ENCODE measurements at places on chromosomes 11 and 22.

- no peak for DNase-seq
These were observed 10.2 kb upstream of the SF1 start for GRCh38 chr11:64788321-64789215.

- DNase-seq = no peak
These were observed at the start of the genes COMT and TXNRD2 for GRCh38 chr22:19941365-19942082. COMT (plus strand) TSS chr22:19941772; CDS start chr22:19962527, 20,755 bp downstream. TXNRD2 (minus strand) TSS chr22:19941818; CDS start chr22:19941803, 15 bp downstream.

DNA sequence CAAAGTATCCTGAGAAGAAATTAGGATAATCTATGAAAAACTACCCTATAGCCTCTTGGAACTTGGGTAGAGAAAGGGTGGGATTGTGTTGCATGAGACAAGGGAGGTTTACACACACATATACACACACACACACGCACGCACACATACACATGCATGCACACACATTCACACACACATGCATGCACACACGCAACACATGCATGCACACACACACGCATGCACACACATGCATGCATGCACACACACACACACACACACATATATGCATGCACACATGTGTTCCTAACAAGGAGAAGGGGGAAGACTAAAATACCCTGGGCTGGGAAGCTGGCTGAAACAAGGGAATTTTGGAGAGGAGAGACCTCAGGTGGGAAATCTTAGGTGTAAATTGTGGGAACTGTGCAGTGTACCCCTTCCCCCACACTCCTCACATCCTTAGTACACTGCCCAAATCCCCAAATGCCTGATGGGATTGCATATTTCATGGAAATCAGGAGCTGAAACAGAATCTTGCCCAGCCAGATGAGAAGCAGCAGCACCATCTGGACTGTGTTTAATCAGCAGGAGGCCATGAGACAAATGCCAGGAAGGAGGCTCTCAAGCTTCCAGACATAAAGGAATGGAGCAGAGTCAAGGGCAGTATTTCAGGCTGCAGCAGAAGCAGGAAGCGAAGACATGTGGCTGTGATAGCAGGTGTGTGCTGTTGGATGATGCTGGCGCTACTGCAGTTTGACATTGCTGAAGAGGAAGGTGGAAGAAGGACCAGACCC lies 14.6 kb upstream of the POLD3 start:
- DNase-seq = peak; percentile 47

DNA sequence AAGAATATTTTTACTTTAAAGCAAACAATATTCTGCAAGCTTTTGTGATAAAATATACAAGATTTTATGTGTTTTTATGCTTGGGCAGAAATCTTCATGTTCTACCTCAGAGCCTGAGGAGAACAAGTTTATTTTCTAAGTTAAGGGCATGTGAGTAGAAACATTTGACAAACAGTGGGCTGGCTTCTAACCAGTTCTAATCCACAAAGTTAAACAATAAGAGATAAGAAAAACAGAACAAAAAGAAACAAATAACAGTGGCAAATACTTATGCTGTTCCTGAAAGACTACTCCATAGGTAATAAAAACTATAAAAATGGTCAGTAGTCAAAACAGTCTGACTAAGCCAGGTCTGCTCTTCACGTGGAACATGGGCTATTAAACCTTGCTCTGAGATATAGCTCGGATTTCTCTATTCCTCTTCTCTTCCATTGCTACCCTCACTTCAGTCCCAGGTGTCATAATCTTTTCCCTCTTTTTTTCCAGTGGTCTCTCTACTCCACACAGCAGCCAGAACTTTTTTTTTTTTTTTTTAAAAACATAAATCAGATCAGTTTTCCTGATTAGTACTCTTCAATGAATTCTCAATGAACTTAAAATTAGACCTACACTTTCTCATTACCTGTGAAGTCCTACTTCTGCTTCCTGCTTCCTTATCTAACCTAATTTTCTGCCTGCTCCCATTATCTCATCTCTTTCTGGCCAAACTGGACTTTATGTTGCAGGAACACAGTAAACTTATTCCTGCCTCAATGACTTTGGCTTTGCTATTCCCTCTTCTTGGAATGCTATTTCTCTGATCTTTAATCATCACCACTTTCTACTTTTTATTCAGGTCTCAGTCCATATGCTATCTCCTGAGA lies 671.1 kb upstream of the CCDC90B start:
- DNase-seq = no peak

DNA sequence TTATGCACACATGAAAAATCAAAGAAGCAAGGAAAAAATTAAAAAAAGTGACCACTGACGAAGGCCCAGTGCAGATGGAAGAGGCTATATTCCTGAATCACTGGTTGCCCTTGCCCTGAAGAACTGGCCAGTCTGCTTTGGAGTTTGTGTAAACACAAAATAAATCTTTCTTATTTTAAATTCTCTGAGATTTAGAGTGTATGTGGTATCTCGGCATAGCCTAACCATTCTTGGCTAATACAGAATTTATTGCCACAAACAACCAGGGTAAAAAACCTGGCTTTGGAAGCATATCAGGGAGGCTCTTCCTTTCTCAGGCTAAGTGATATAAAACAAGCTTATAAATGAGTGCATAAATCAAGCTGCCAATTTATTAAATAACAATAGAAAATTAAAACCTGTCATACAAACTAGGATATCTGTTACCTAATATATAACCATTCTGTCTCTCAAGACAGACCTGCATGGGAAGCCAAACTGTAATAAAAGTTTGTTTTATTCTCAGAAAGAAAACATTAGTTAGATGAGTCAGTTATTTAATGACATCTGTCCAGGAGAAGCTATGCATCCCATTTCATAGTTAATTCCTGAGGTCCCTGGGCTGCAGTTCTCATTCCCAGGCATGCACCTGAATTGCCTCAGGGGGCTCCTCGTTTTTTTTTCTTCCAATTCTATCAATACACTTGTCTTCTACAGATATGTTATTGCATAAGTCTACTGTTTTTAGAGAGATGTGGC lies 6.1 kb upstream of the TMEM135 start:
- DNase-seq = no peak

DNA sequence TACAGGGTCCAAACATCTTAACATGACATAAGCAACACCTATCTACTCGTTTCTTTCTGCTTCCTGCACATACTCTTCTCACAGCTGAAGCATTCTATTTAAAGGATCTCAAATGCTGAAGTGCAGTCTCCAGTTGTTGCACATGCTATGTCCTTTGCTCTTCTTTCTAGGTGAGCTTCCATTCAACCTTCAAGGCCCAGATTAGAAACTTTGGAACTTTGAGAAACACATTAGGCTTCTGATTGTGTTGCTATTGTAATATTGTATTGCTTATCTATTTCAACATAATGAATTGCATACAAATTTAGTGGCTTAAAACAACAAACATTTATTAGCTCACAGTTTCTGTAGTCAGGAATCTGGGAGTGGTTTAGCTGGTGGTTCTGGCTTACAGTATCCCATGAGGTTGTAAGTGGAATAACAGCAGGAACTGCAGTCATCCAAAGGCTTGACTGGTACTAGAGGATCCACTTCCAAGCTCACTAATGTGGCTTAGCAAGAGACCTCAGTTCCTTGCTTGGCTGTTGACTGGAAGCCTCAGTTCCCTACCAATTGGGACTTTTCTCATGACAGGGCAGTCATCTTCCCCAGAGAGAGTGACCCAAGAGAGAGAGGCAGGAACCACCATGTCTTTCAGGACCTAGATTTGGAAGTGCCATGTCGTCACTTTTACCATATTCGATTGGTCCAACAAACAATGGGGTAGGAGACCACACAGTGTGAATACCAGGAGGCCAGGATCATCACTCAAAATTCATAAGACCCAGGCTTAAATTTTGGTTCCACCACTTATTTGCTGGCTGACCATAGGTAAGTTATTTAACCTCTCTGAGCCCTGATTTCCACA lies 27.2 kb upstream of the RASSF10 start:
- DNase-seq = no peak

- DNase-seq = no peak
These were observed 27.8 kb downstream of the ETS1 start for GRCh38 chr11:128559496-128560103.
